ENCODE measurements at places on chromosomes 13 and 19.

DNA sequence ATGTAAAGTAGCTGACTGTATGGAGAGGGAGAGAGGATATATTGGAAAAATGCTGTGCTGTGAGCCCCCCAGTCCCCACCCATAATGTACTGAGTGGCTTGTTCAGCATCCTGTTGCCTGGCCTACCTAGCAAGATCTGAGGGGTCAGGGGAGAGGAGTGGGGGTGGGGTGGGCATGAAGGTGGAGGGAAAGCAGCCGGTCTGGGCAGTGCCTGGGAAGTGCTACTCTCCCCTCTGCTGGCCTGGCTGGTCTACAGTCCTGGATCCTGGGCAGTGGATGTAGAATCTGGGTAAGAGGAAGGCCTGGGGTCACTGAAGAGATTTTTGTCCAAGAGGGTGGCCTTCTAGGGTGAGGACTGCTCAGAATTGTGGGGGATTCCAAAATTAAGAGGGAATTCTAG is 210.5 kb downstream of the PDS5B start:
- DNase-seq, result no peak

DNA sequence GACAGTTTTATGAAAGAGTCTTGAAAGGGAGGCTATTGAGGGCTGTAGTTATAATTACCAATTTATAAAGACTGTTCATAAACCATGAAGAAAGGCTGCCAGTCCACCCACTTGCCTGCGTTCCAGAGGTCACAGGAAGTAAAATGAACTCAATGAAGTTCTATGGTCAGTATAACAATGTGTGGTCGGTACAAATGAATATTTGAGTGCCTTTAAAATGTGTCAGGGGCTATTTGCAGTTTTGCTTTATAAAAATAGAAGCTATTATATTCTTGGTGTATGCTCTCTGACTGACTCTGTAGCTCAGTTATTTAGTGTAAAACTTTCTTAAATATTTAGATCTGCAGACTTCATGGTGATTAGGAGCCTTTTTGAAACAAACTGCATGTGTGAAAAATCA is 47.0 kb downstream of the ESD start:
- no peak for DNase-seq

- no peak for DNase-seq
Observed at GRCh38 chr13:25901460-25902376, 150.1 kb downstream of the SHISA2 start.

DNA sequence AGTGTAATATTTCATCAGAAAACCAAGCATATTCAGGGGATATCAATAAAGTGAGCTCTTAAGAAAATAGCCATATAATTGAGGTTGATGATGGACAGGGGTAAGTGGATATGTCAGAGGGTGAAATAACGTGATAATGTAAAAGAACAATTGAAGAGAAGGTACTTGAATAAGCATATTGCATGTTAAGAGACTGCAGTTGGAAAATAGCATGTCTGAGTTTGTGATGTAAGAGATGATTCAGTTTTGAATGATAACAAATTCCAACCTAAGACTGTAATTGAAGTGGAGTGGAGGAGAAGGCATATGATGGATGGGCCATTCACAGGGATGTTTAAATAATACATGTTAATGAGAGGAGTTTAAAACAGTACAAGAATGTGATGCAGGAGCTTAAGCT is 1633.5 kb downstream of the SLITRK1 start:
- no peak for DNase-seq

- peak; percentile 88 for DNase-seq
Observed at GRCh38 chr19:13621413-13621812, 115.1 kb upstream of the CACNA1A start.

GRCh38 chr13:52348071-52348470 is 57.9 kb downstream of the THSD1 start:
- DNase-seq, result no peak

GRCh38 chr13:36817996-36818803 is 822 bp upstream of the RFXAP start:
- no peak for DNase-seq

DNA sequence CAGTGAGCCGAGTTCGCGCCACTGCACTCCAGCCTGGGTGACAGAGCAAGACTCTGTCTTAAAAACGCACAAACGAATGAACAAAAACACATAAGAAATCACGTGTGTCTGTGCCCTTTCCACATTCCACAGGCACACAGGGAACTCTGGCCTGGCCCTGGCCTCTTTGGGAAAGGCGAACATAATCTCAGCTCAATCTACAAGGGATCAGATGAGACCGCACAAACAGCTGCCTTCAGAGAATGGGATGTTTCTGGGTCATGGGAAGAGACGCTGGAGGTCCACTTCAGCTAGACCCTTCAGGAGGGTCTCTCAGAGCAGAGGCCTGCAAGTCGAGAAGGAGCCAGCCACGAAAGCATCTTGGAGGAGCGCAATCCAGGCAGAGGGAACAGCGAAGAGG is 6.3 kb upstream of the CRTC1 start:
- no peak for DNase-seq

DNA sequence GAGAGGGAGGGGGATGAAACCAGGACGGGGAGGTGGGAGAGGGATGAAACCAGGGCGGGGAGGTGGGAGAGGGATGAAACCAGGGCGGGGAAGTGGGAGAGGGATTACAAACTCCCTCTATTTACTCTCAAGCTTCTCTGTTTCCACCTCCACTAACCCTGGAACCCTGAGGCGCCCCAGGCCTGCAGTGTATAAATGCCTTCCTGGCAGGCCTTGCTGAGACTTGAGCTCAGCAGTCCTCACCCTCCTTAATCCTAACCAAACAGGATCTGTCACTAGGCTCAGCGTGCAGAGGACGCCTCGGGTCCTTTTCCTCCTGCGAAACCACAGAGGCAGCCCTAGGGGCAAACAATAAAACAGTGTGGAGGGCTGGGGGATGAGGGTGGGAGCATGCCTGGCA is 32.1 kb upstream of the OR1M1 start:
- no peak for DNase-seq

DNA sequence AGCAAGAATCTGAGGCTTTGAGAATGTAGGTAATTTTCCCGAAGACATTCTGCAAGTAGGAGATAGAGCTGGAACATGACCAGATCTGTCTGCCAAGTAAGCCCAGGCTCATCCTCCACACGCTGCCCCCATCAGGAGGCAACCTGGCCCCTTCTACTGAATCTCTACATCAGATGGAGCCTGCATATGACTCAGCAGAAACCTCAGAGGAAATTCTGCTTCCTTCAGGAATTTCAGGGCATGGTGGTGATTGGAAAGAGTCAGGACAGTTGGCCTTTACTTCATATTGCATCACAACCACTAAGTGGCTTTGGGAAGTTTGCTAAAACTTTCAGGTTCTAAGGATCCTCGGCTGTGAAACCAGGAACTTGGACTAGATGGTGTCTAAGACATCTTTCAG is 85.2 kb downstream of the LRRC63 start:
- DNase-seq, result no peak

GRCh38 chr19:1452802-1453524 is 3.0 kb downstream of the APC2 start:
- DNase-seq, result no peak

GRCh38 chr19:3719868-3720267 is 11.7 kb downstream of the TJP3 start:
- no peak for DNase-seq

All from T1000 (cell line).